ENCODE measurements at places on chromosomes 2 and 18. TPM values are rescaled to one million over a fixed set of nuclear protein-coding genes. Genes with fewer than 3 reads are reported as not detected.

DNA sequence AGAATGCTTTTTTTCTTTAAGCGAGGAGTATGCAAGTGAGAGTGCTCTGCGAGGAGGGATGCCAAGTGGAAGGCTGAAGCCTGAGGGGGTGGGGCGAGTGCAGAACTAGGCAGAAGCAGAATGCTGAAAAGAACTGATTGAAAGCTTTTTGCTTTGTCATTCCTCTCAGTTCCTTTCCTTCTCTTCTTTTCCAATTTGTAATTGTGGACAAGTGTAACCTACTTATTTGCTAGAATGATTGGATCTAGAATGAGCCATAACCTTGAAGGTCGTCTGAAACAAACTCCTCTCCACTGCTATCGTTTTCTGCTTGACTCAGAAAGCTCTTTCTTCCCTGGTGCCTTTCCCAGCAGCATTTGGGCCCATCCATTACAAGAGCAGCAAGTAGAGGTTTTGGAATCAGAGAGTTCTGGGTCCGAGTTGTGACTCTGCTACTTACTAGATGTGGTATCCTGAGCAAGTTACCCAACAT lies 115.3 kb downstream of the METTL8 start:
- H3K27ac ChIP-seq: peak overlapping the region; percentile 100
- peak overlapping the region; percentile 76 for H3K4me3 ChIP-seq
- peaks cover 25% of the 10 kb centered on the region for H3K36me3 ChIP-seq
- peaks cover 50% of the 10 kb centered on the region for H3K4me1 ChIP-seq

- peaks cover 17% of the 10 kb centered on the region for H3K36me3 ChIP-seq
- no peak overlapping the region for H3K4me3 ChIP-seq
- H3K27ac ChIP-seq: no peak overlapping the region
- H3K4me1 ChIP-seq: peaks cover 3% of the 10 kb centered on the region
- H3K27me3 ChIP-seq: no peaks in the 10 kb centered on the region
Observed at GRCh38 chr2:190545555-190546385, 11.2 kb upstream of the NEMP2 start.

The STK25 gene
- total RNA-seq: 145 TPM

The TANC1 gene
- total RNA-seq: 0.33 TPM

The MYO5B gene
- total RNA-seq: 0.07 TPM
